Glutamatergic neuron (in vitro differentiated cells): ENCODE measurements at places on chromosomes 3 and 15. TPM values are rescaled to one million over a fixed set of nuclear protein-coding genes. Genes with fewer than 3 reads are reported as not detected.
A peak's percentile ranks its signal among the peaks of the same experiment; 100 is the strongest.

GRCh38 chr15:75138016-75138999, 63.4 kb upstream of the C15orf39 start:
- H3K27ac ChIP-seq: peak overlapping the region; percentile 17
- no peaks in the 10 kb centered on the region for H3K27me3 ChIP-seq
- H3K4me3 ChIP-seq: no peak overlapping the region
- DNase-seq: no peak

GRCh38 chr15:20348291-20348899, 193.2 kb downstream of the GOLGA6L6 start:
- H3K27ac ChIP-seq: no peak overlapping the region
- H3K27me3 ChIP-seq: peaks cover 21% of the 10 kb centered on the region
- peaks cover 9% of the 10 kb centered on the region for H3K36me3 ChIP-seq

GRCh38 chr3:53169045-53169831, 8.2 kb downstream of the PRKCD start:
- H3K27ac ChIP-seq: no peak overlapping the region
- H3K27me3 ChIP-seq: peaks cover 3% of the 10 kb centered on the region
- peak; percentile 52 for DNase-seq
- no peaks in the 10 kb centered on the region for H3K36me3 ChIP-seq
- H3K4me3 ChIP-seq: no peak overlapping the region
- H3K4me1 ChIP-seq: peaks cover 18% of the 10 kb centered on the region

USP8 gene
- total RNA-seq: 49.3 TPM
